ENCODE measurements at places on chromosomes 11 and 22.

- DNase-seq = no peak
Measured at GRCh38 chr22:35443338-35443737, 43.4 kb downstream of the MCM5 start.

GRCh38 chr11:61885166-61885778, 6.1 kb downstream of the FADS3 start:
- no peak for DNase-seq

GRCh38 chr22:33756508-33756949, 163.7 kb downstream of the LARGE1 start:
- no peak for DNase-seq

GRCh38 chr11:17368551-17368950, 17.0 kb downstream of the NCR3LG1 start:
- DNase-seq = no peak

- DNase-seq = no peak
Measured at GRCh38 chr22:44383064-44383575, 70.4 kb upstream of the SHISAL1 start.

DNA sequence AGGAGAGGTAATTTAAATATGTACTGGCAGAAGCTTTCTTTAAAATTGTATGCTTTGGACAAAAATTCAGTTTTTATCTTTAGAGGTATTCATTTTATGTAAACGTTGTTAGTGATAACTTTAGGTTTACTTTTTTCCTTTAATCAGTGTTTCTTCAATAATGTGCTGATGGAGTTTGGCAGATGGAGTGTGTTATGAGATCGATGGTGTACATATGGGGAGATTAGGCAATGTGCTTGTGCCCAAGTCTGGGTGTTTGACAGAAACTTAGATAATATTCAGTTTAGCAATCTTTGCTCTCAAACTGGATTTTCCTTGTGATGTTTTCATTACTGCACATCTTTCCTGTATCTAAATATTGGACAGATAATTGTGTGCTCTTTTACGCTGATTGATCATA, 425.4 kb downstream of the JRKL start:
- no peak for DNase-seq

DNA sequence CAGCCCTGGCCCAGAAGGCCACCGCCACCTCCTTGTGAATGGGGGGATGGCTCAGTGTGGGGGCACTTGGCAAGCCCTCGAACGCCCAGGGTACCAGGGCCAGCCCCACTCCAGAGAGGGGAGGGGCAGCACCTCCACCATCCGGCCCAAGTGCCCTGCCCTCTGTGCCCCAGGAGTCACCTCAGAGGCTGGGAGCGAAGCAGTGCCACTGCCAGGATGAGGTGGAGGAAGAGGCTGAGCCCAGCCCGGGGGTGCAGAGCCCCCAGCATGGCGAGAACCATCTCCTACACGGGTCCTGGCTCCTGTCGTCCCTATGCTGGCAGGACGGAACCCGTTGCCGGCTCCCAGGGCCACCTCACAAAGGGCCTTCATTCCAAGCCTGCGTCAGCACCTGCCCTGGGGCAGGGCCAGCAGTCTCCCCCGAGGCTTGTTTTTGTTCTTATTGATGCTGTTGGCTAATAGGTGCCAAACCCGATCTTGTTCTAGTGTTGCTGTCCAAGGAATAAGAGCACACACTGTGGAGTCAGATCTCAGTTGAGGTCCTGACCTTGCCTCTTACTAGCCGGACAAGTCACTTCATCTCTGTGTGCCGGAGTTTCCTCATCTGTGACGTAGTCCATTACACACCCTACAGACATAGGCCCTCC, at the start of gene FREY1:
FREY1 (minus strand) TSS at position 307 of the 647 bp plus-strand sequence; CDS start at position 281, 26 bp downstream.
- no peak for DNase-seq

- no peak for DNase-seq
Measured at GRCh38 chr11:122277493-122277892, 161.5 kb upstream of the BLID start.

DNA sequence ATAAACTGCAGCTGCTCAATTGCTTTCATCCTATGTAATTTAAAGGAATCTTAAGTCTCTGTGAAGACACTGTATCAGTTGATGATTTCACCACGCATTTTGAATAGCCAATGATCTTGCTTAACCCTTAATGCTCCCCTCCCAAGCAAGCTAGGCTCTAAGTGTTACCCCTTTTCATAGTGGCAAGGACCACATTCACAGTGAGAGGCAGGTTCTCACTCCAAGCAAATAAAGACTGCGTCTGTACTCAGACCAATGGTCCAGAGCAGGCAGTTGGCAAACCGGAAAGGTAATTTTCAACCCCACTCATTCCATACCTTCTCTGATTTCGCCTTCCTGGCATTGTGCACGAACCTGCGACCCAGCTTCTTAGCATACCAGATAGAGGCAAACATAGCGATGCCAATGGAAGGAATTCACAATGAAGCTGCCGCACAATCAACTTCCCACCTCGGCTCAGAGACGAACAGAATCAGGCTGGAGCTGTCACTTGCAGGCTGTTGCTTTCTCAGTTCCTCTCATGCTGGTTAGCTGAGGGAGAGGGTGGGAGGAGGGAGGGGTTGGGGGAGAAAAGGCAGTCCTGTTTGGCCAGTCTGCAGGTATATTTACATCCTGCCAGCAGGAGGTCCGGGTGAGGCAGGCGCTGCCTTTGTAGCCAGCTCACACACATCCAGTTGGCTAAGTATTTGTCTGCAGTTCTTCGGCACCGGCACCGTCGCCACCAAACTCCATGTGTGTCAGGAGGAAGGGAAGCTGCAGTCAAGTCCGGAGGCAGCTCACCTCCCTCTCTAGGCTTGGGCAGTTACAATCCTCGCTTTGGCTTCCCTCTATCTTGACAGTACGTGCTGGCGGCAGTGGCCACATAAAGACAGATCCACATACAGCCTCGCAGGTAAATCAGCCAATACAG, 1151.2 kb upstream of the CCDC90B start:
- no peak for DNase-seq

DNA sequence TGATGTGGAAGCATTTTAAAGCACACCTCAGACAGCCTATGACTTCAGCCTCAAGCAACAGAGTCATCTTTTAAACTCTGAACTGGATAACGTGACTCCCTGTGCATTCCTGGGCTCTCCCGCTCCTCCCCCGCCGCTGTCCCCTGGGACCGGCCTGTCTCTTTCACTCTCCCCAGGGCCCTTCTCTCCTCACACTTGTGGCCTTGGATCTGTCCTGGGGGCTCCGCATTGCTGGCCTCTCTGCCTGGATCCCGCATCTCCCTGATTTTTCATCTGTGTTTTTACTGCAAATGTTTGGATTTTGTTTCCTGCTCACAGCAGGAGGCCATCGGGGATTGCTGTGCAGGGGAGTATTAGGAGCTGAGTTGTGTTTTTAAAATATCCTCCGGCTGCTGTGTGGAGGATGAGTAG, 15.4 kb downstream of the C11orf24 start:
- peak; percentile 61 for DNase-seq

GRCh38 chr11:126567419-126567818, 211.9 kb downstream of the ST3GAL4 start:
- DNase-seq = no peak

DNA sequence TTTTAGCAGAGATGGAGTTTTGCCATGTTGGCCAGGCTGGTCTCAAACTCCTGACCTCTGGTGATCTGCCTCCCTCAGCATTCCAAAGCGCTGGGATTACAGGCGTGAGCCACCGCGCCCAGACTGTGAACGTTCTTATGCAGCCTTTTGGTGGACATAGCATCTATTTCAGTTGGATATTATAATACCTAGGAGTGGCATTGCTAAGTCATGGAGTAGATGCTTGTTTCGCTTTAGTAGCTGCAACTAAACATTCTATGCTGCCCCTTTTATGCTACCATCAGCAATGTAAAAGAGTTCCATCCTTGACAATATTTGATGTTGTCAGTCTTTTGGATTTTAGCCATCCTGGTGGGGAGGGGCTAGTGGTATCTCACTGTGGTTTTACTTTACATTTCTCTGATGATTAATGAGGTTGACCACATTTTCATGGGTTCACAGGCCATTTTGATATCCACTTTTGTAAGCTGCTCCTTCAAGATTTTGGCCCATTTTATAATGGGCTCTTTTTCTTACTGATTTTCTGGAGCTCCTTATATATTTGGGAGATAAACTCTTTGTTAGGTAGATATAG, 16.5 kb upstream of the APOBEC3A start:
- no peak for DNase-seq

- DNase-seq = no peak
Measured at GRCh38 chr11:1844221-1845094, 5.7 kb downstream of the TNNI2 start.

GRCh38 chr11:126838779-126839178, 161.8 kb downstream of the KIRREL3 start:
- DNase-seq = no peak

DNA sequence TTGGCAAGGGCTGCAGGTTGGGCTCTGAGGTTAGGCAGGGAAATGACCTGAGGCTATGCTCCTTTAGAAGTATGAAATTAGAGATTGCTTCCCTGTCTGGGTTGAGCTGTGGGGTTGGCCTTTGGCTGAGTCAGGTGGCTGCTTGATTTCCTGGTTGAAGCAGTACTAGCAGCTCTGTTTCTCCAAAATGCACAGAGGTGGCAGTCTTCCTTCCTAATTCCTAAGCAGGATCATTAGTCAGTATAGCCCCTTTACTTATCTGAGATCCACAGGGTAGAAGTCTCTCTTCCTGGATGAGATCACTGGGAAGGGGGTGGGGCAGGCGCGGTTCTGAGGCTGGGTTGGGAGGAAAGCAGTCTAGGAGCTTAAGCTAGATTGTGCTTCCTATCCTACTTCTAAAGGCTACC, 1917.5 kb downstream of the LRRC4C start:
- DNase-seq = no peak

DNA sequence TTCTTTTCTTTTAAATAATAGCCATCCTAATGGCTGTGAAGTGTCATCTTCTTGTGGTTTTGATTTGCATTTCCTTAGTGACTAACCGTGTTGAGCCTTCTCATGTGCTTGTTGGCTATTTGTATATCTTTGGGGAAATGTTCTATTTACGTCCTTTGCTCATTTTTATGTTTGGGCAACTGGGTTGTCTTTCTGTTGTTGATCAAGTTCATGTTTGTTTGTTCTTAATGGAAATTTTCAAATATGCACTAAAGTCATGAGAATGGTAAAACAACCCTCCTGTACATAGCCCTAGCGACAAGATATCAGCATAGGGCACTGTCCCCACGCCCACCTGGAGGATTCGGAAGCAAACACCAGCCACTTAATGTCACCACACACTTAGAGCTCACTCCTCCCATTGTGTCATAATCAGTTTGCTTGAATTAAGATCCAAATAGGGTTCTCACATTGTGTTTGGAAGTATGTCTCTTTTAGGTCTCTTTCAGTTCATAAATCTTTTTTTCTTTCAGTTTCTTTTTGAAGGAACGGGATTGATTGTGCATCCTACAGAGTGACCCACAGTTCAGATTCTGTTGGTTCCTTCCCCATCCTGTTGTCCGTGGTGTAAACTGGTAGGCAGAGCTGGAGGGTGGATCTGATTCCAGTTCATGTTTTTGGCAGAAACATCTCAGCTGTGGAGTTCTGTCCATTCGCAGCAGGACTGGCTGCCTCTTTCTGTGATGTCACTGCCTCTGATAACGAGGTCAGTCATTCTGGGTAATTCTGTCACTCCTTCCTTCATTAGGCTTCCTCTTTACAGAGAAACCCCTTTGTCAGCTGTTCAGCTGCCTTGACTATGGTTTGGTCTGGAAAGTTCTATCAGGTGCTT, 26.4 kb upstream of the ADORA2A start:
- no peak for DNase-seq

GRCh38 chr11:101444164-101444563, 139.6 kb downstream of the TRPC6 start:
- no peak for DNase-seq

- no peak for DNase-seq
Measured at GRCh38 chr22:36464715-36465231, 16.7 kb downstream of the TXN2 start.

GRCh38 chr11:60528934-60529333, 13.7 kb downstream of the MS4A13 start:
- DNase-seq = no peak

DNA sequence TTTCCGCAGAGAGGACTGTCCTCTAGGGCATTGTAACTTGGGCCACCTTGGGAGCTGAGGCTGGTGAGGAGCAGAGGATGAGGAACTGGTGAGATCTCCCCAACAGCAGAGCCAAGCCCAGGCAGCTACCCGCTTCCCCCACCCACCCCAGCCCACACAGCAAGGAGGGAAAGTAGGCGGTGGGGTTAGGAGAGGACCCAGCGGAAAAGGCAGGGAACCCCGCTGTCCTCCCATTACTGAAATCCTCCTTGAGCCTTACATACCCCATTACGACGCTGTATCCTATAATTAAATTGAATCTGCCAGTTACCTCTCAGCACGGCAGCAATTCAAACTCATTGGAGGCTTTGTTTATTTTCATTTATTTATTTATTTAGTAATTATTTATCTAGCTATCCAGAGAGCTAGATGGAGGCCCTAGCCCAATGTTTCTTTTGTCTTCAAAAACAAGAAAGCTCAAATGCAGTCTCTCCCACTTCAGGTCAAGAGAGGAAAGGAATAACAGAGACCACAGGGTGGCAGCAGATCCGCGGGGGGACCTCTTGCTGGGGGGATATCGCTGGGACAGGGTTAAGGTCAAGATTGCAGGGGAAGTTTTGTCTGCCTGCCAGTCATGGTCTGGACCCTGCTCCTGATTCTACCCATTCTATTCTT, 218.0 kb downstream of the ST3GAL4 start:
- no peak for DNase-seq

DNA sequence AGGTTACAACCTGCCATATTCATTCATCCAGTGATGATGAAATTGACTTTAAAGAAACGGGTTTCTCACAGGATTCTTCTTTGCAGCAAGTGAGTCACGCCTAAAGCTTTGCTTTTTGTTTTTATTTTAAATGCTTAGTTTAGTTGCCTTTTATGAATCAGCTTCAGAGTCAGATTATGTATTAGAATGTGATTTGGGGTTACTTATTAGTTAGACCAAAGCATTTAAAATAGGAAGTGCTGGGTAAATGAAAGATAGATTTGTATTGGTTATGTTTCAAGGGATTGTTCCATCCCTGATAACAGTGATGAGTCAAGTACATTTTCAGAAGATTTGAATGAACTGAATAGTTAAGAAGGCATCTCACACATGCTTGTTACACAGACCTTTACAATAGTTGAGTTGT, 101.3 kb upstream of the GAL start:
- DNase-seq = no peak

- no peak for DNase-seq
Measured at GRCh38 chr11:12019866-12020416, 11.5 kb upstream of the DKK3 start.

- peak; percentile 61 for DNase-seq
Measured at GRCh38 chr22:41382098-41382578, 396 bp downstream of the TEF start.

DNA sequence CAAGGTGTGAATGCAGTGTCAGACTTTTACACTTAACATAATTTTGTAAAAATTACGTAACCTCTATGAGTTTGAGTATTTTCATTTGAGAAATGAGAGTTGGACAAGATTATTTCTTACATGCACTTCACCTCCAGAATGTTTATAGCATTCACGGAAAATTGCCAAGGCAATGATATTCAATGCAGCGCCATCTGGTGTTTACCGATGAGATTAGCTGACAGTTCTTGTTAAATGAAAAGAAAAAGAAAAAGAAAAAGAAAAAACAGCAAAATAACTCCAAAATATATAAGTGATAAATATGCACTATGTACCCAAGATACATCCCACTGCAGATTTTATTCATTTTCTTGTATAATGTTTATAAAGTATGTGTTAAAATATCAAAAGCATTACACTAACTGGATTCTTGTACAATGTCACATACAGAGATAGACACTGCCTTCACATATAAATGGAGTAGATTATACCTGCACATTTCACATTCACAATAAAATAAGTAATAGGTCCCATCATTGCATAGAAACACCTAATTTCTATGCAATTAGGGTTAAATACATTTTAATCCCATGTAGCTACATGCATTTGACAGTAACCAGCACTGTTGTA, 976.3 kb upstream of the FAT3 start:
- no peak for DNase-seq

- no peak for DNase-seq
Measured at GRCh38 chr22:22394591-22394990, 114.0 kb downstream of the ZNF280B start.
